ENCODE measurements at places on chromosomes 1 and 21.

DNA sequence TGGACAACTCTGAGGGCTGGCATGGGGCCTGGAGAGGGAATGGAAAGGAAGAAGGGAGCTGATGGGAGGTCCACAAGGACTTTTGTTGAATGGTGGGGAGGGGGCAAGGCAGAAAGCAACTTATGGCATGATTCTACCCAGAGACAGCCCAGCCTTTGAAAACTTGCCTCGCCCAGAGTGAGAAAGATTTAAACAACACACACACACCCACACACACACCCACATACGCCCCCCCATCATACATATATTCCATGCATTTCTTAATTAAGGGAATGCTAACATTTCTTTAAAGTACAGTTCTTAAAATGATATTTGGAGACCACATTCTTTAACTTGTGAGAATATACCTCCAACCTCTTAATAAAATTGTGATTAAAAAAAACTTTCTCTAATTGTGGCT lies 115.4 kb upstream of the F3 start:
- no peak for DNase-seq

GRCh38 chr1:17731460-17731859 lies 23.7 kb upstream of the ACTL8 start:
- DNase-seq: no peak

DNA sequence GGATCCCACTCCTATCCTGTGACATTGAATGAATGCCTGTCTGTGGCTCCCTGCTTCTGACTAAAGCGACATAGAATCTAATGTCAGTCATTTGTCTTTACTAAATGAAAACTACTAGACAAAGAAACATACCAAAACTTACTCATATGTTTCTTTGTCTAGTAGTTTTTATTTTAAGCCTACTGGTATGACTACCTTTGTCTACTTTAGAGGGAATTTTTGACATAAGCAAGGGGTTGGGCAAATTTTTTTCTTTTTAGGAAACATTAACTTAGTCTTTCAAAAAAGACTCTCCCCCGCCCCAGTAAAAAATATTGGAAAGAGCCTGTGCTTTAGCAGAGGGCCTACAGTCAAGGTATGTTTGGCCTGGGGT lies 4.9 kb downstream of the NEK7 start:
- DNase-seq: no peak

DNA sequence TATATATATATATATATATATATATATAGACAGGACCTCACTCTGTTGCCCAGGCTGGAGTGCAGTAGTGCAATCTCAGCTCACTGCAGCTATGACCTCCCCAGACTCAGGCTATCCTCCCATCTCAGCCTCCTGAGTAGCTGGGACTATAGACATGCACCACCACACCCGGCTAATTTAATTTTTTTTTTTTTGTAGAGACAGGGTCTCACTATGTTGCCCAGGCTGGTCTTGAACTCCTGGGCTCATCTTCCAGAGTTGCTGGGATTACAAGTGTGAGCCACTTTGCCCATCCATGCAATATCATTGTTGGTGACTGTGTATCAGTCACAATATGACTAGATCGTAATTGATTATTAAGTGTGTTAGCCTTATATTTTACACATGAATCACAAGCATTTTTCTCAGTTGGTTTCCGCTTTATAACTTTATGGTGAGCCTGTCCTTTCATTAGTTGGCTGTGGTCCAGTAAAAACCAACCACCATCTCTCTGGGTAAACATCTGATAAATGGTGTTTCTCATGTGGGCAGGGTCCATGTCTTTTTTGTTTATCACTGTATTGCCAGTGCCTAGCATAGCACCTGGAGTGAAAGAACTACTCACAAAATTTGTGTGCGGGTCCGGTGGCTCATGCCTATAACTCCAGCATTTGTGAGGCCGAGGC lies 63.6 kb downstream of the MYOM3 start:
- DNase-seq: no peak
